Upper lobe of right lung (tissue), 1 donor: ENCODE measurements at places on chromosomes 4 and X. TPM values are rescaled to one million over a fixed set of nuclear protein-coding genes. Genes with fewer than 3 reads are reported as not detected.

UTP3 gene
- total RNA-seq, result 27.2 TPM

PAGE2 gene
- not detected for total RNA-seq

UGT2B11 gene
- total RNA-seq, result not detected

RLIM gene
- 30.0 TPM for total RNA-seq

RTL3 gene
- total RNA-seq, result not detected

STPG2 gene
- 0.41 TPM for total RNA-seq

ADAM29 gene
- not detected for total RNA-seq

TLR2 gene
- total RNA-seq, result 94.0 TPM

GUCY2F gene
- 0.12 TPM for total RNA-seq

ENPEP gene
- 7.5 TPM for total RNA-seq

CTSO gene
- total RNA-seq, result 30.5 TPM

ANOS1 gene
- 49.7 TPM for total RNA-seq

SUPT20HL2 gene
- not detected for total RNA-seq

NEIL3 gene
- total RNA-seq, result 0.52 TPM

STK26 gene
- 12.2 TPM for total RNA-seq

GDI1 gene
- total RNA-seq, result 108 TPM

BEX1 gene
- 1.0 TPM for total RNA-seq

FAM53A gene
- total RNA-seq, result 2.8 TPM

SCOC gene
- 45.4 TPM for total RNA-seq

VSIG4 gene
- total RNA-seq, result 237 TPM

RAI2 gene
- 32.1 TPM for total RNA-seq

LIAS gene
- 11.7 TPM for total RNA-seq

XAGE2 gene
- 5.2 TPM for total RNA-seq

HTT gene
- 73.6 TPM for total RNA-seq

SYN1 gene
- 0.75 TPM for total RNA-seq

ARX gene
- total RNA-seq, result not detected

ZNF674 gene
- 5.9 TPM for total RNA-seq

CXorf49 gene
- not detected for total RNA-seq

GPR34 gene
- 28.0 TPM for total RNA-seq

DUX4 gene
- not detected for total RNA-seq

ZNF41 gene
- 11.5 TPM for total RNA-seq

ETNPPL gene
- not detected for total RNA-seq

ERAS gene
- not detected for total RNA-seq

NRK gene
- 1.3 TPM for total RNA-seq

GPRIN3 gene
- total RNA-seq, result 25.2 TPM

NSUN7 gene
- 5.7 TPM for total RNA-seq

FAM47E gene
- 3.6 TPM for total RNA-seq

SPP1 gene
- total RNA-seq, result 45.4 TPM

SATL1 gene
- total RNA-seq, result not detected

BRS3 gene
- not detected for total RNA-seq

SSX2 gene
- not detected for total RNA-seq

ZBTB49 gene
- 5.6 TPM for total RNA-seq

VCX3B gene
- total RNA-seq, result not detected
